ENCODE measurements at places on chromosomes 13 and 19.

DNA sequence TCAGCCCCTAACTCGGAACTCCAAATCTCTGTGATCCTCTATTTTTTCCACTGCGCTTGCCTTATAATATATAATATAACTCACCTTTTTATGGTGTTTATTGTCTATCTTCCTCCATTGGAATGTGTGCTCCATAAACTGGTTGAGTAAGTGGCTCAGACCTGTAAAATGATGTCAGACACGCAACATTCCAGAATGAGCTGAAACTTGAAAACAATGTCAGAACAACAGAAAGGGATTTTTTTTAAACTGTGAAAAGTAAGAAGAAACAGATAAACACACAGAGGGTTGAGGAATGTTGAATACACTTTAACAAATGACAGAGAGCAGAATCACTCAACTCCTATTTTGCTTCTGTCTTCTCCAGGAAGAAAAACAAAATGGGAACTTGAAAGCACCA is 19.1 kb upstream of the FAM216B start:
- no peak for DNase-seq

DNA sequence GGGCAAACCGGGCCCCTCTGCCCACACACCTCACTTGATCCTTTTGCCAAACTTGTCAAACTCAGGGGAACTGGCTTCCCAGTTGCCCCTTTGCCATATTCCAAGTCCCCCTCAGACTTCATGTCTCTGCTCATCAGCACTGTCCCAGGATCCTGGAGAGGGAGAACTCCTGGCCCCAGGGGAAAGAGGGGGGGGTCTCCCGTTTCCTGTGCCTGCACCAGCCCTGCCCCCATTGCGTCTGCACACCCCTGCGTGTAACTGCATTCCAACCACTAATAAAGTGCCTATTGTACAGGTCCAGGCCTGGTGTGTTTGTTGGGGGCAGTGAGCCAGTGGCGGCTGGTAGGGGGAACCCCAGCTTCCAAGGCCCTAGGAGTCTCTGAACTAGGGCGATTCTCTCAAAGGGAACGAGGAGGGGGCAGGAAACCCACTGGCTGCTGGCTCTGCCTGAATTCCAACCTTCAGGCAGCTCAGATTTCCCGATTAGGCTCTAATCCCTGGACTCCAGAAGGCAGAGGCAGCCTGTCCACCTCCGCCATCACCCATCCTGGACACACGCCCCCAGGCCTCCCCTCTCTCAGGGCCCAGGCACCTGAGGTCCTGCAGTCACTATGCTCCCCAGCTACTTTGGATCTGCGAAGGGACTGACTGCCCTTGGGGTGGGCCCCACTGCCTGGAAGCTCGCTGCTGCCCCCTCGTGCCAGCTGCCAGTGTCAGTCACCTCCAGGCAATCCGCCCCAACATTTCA is 9.7 kb upstream of the ILF3 start:
- peak; percentile 23 for DNase-seq

- DNase-seq, result no peak
These were observed 67.9 kb downstream of the CCDC70 start for GRCh38 chr13:51929699-51930098.

- no peak for DNase-seq
These were observed 3.6 kb downstream of the LGALS7 start for GRCh38 chr19:38769635-38770211.

DNA sequence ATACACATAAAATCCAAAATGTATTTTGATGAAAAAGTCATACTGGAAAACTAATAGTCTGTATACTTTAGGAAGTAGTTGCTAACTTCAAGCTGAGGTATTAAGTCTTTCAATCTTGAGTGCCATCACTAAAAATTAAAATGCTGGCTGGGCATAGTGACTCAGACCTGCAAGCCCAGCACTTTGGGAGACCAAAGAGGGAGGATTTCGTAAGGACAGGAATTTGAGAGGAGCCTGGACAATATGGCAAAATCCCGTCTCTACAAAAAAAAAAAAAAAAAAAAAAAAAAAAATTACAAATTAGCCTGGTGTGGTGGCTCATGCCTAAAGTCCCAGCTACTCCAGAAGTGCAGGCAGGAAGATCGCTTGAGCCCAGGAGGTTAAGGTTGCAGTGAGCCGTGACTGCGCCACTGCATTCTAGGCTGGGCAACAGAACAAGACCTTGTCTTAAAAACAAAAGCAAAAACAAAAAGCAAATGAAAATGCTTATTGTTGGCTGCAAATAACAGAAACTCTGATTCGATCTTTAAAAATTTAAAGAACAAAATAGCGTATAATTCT is 1994.2 kb upstream of the PCDH20 start:
- DNase-seq, result no peak

GRCh38 chr13:111139873-111140561 is 24.9 kb downstream of the ARHGEF7 start:
- DNase-seq, result peak; percentile 82

DNA sequence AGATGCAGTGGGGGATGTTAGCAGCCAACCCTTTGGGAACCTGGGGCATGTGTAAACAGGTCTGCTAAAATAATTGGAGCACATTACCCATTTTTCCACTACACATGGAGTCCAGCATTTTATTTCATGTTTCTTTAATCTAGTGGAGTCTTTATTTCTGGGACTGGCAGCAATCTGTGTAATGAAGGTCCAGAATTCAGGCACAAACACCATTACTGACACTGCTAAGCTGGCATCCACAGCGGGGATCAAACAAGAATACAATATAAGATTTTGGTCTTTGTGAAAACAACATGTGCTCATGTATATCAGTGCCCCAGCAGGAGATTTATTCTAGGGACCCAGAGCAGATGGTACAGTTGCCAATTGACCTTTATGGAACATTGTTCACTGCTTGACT is 1587.0 kb upstream of the PRR20A start:
- DNase-seq, result peak; percentile 47

DNA sequence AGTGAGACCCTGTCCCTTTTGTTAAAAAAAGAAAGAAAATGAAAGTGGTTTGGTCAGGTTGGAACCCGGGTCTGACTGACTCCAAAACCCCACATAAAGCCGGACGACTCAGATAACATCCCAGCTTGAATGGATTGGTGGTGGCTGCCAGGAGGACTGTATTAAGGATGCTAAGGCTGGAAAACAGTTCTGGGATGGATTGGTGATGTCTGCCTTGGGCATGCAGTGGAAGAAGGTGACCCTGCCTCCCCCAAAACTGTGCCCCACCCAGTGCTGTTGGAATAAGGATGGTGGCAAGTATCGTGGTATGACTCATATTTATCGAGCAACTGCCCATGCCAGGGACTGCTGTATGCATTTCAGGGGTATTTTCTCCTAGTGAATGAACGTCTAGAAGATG is 18.5 kb upstream of the COLGALT1 start:
- no peak for DNase-seq

- DNase-seq, result no peak
These were observed 2815.8 kb downstream of the PCDH9 start for GRCh38 chr13:64414381-64414780.

GRCh38 chr13:72545030-72545719 is 182.3 kb downstream of the MZT1 start:
- no peak for DNase-seq

DNA sequence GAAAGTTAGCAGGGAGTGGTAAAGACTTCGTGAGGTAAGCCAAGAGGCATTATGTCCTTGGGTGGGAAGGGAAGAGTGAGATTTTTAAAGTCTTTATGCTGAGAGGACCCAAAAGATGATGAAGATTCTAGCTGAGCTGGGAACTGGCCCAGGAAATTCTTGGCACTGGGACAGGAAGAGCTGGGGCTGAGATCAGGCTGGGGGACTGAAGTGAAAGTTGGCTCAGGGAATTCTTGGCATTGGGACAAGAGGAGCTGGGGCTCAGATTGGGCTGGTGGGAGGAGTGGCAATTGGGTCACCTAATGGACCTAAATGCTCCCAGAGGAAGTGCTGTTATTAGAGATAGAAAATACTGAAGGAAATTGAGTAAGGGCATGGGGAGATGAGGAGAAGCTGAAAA is 8.8 kb downstream of the SCEL start:
- no peak for DNase-seq

DNA sequence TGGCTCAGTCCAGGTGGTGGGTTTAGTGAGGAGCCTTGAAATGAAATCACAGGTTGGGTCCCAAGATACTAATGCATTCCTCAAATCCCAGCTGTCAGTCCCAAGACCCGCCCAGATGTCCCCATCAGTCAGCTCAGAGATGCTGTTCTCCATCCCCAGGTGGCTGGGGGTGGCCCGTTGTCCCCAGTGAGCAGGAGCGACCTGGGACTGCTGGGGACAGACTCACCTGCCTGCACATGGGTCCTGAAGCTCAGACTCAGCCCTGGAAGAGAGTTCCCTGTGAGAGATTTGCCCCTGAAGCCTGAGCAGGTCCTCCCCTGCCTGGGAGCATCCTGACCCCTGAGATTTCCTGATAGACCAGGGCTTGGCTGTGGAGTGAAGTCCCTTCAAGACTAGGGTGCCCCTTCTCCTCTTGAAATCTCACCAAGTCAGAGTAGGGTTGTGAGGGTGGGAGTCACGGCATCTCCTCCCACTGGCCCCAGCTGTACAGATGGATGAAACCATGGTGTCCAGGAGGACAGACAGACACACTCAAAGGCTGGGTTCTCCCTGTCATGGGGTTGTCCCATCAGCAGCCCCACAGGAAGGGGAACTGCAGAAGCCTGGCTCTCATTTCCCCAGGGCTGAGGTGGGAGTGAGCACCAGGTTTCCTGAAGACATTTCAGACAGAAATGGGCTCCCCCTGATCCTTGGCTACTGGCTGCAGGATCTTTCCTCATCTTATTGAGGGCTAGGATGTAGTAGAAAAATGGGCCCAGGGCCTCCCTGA is 14.4 kb downstream of the LILRA5 start:
- no peak for DNase-seq

DNA sequence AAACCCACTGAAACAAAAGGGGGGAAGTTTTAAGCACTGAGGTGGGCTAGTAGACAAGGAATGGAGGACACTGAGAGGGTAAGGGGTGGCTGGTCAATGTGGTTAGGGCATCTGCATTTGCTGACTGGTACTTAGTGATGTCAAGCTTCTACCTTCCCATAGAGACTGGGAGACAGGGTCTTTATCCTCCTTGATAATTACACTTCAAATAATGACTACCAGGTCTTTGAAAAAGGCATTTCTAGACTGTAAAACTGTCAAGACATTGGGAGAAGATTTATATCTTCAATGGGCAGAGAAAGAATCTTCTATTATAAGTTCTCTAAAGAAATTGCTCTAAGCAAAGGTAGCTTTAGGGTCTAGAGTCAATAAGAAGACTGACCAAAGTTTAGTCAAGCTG is 1490.8 kb upstream of the PCDH20 start:
- no peak for DNase-seq

- no peak for DNase-seq
These were observed 338.5 kb downstream of the ZNF536 start for GRCh38 chr19:30710721-30711120.

Data from NCI-H1417 treated with DMSO at 0.1 percent for 48 hours (cell line).